ENCODE measurements at places on chromosomes 2 and 18.

DNA sequence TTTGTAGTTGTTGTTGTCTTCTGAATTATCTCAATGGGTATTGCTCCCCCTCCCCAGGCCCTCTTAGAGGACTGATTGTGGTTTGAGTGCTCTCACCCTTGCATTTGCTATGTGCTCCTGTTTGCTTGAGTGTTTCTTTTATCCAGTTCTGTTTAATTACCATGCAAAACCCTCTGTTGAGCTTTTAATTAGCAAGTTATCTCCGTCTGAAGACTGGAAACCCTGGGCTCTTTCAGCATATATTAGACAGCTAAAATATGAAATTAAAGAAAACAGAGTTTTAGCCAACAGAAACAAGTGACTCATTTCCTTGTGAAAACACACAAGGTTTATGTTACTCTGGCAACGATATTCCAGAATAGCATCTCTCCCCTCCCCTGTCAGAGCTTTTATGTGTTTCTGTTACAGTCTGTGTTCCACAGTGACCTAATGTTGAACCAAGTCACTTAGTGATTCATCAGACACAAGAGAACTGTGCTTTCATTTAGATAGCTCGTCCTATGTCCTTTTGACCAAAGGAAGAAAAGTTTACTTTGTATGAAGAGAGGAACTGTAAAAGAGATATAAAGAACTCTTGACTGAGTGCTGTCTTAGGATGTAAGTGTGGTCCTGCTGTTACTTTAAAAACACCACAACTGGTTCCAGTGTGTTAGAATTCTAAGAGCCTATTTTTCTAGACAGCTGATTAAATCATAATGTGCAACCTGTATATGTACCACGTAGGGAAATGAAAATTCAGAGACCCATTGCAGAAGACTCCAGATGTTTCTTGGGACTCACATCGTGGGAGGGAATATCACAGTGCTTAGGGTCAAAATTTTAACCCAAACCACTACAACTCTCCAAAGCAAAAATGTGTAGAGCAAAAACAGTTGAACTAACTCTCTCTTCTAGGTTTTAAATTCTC lies 172.8 kb upstream of the RBMS1 start:
- no peak for DNase-seq

DNA sequence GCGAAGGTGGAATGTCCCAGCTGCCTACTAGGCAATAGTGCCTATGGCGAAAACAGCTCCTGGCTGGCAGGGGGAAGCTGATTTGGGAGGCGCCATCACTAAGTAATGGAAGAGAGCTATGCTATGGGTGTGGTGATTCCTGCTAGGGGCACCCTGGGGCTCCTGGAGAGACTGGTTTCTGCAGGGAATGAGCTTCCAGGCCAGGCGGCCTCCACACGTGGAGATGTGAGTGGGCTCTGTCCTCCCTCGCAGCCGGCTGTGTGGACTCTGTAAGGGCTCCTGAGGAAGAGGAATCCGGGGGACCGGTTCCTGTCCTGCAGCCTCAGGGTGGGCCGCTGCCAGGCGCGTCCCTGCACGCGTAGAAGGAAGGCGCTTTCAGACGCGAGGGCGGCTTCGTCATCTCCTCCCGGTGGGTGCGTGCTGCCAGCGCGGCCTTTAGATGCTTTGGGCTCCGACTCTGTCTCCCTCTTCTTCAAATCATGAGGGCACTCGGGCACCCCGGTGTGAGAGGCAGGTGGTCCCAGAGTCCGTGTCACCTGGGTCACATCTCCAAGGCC lies 55.5 kb upstream of the ANKRD62 start:
- no peak for DNase-seq

DNA sequence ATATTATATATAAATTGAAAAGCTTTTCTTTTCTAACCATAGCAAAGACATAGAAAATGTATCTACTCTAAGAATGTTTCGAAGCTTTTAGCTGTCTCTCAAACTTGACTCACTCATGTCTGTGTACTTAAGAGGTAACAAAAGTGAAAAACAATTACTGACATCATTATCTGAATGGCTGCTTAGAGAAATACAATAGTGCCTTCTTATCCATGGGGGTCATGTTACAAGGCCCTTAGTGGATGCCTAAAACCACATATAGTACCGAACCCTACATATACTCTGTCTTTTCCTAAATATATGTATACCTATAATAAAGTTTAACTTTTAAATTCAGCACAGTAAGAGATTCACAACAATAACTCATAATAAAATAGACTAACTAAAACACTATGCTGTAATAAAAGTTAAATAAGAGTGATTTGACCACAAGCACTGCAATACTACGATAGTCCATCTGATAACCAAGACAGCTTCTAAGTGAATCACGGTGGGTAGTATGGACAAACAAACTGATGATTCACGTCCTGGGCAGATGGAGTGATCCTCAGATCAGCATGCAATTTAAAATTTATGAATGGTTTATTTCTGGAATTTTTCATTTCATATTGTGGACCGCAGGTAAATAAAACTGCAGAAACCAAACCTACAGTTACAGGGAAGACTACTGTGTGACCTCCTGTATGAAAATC lies 246.2 kb downstream of the XIRP2 start:
- no peak for DNase-seq

DNA sequence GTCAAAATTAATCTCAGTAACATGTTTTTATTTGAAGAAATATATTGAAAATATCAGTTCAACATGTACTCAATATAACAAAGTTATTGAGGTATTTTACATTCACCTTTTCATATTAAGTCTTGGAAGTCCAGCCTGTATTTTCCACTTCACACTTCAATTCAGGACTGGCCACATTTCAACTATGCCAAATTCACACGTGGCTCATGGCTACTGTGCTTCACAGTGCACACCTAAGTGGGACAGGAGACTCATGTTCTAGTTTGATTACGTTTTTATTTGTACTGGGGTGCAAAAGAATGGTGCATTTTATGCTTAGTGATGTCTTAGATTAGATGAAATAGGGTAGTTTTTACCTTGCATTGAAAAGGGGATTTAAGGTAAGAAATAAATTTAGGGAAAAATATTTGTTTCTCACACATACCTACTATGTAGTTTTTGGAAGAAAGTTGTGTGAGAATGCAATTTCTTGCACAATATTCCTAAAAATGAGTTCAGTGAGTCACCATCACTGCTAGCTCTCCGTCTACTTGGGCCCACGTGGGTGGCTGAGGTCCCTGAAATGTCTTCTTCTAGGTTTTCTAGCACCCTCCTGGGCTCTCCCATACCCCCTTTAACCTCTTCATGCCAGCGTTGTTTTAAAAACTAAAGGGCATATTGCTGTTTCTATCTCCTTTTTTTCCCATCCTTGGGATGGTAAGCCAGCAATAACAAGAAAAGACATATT lies 87.0 kb downstream of the ST6GAL2 start:
- no peak for DNase-seq

DNA sequence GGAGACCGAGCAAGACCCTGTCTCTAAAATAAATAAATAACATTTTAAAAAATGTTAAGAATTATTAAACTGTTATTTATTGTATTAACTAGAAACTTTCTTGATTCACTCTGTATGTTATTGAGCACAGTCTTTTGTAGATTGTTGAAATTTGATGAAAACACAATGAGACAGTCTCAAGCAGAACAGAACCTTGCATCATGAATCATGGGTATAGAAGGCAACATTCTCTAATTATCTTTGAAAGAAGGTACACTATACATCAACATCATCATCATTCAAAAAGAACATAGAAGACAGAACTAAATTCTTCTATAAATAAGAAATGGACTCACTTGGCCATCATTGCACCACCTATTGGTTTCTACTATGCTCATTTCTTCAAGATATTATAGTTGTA lies 67.7 kb downstream of the SLC8A1 start:
- no peak for DNase-seq

GRCh38 chr2:32976409-32977063 lies 29.8 kb downstream of the LTBP1 start:
- no peak for DNase-seq

- DNase-seq, result no peak
Measured at GRCh38 chr2:121506621-121507020, 24.1 kb upstream of the RNU4ATAC start.

DNA sequence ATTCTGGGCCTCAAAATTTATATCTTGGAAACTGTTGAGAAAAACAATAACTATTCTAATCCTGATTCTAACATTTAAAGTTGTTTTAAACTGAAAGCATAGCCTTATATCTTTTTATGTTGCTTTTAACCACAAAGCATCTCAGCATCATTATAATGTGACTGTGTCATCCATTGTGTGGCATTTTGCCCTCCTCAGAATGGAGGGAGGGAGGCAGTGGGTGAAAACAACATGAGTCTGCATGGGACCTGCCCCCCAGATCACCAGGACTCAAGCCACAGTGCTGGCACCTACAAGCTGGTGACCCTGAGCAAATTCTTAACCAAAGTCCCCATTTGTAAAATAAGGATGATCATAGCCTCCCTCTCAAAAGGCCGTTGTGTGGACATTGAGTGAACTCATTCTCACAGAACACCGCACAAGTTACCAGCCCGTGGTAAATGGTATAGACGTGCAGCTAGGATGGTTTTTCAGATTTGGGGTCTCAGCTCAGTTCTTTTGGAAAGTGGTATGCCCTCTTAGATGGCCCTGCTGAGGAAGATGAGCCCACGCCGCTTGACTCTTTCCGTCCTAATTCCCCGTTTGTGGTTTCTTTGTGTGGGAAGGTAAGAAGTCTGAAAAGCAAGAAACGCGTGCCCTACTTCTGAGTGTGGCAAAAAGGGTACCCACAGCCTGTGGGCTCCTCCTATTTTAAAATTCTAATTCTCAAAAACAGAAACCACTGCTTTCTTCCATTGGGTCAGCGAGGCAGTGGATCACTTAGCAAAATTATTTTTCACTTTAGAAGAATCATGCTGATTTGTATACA lies 305.0 kb upstream of the ID2 start:
- no peak for DNase-seq
